ENCODE measurements at places on chromosomes 13 and 19. TPM values are rescaled to one million over a fixed set of nuclear protein-coding genes. Genes with fewer than 3 reads are reported as not detected.

- peak; percentile 47 for DNase-seq
Observed at GRCh38 chr19:13104360-13104847, 1.7 kb upstream of the LYL1 start.

DNA sequence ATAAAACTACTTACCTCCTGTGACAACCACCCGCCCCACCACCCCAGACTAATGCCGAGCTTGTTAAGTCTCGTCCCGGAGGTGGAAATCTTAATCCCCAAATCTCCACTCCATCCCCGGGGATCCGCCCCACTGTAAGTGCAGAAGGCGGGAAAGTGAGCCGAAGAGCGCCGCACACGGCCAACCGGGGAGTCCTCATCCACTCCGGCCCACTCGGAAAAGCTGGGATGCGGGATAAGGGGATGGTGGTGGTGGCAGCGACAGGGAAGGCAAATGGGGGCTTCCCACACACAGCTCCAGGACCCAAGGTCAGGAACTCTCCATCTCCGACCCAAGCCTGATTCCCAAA is 621 bp downstream of the FBL start:
- no peak for DNase-seq

DNA sequence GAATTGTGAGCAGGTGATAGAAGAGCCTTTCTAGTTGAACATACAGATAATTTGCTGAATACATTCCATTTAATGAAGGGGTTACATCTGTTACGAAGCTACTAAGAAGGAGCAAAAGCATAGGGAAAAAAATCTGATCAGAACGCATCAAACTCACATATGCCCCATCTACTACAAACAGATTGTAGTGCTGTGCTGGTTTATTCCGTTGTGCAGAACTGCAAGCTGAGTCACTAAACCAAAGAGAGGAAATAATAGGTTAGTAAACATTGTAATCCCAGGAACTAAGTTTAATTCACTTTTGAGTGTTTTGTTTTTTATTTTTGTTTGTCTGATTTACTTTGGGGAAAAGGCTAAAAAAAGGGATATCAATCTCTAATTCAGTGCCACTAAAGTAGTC is 136.3 kb downstream of the CDK8 start:
- DNase-seq, result no peak

- no peak for DNase-seq
Observed at GRCh38 chr13:41919741-41920487, 41.0 kb downstream of the VWA8 start.

- DNase-seq, result peak; percentile 26
Observed at GRCh38 chr19:1417681-1418495, 10.5 kb downstream of the DAZAP1 start.

DNA sequence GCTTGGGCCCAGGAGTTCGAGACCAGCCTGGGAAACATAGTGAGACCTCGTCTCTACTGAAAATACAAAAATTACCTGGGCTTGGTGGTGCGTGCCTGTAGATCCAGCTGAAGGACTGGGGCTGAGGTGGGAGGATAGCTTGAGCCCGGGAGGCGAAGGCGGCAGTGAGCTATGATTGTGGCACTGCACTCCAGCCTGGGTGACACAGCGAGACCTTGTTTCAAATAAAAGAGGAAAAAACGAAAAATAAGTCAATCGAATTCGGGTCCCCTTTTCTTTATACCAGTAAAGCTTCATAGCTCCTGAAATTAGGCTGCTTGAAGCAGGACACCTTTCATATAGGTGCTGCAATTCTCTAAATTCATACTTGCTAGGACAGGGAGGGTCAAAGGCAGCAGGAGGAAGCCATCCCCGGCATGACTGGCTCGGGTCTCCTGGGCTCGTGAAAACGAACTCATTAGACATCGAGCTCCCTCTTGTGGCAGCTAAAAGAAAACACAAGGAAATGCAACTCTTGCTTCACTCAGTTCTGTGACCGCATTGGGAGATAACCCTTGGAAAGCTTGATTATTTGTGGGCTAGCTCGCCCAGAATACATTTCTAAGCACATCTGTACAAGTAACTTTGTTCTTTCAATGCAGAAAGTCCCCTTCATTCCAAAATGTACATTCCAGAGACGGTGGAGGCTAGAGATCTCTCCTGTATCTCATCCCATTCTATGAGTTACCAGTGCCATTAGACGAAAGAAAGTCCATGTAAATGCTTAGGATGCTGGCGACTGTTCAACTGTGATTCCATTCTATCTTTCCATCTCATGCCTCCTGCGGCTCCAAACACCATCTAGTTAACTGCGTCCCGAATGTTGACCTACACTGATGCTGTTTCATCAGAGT is 16.8 kb downstream of the FPR2 start:
- peak; percentile 46 for DNase-seq

- DNase-seq, result no peak
Observed at GRCh38 chr19:14127929-14128509, 8.4 kb downstream of the ASF1B start.

DNA sequence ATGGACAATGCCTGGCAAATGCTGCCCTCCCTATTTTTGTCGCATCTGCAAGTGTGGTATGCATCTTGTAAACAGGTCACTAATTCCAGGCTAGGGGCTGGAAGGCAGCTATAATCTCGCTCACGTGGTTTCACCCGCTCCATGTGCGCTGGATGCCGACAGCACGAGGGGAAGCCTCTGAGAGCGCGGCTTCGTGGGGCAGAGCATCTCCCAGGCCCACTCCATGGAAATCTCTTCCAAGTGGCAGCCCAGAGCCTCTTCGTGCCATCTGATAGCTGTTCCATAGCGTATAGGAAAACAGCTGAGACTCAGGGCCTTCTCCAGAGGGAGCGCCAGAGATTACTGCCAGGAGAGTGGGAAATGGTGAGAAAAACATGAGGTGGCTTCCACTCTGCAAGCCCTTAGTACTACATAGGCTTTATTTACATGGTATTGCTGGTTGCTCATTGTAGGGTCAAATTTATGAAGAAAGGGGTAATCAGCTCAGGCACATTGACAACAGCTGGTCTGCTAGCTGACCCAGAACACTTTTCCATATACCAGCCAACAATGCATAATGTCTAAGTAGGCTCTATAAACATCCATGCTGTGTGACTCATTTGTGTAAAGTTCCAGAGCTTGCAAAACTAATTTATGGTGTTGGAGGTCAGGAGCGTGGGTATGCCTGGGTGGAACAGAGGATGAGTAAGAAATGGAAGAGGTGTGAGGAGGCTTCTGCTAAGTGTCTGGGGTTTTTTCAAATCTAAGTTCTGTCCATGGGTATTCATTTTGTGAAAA is 165.2 kb downstream of the SHISA2 start:
- no peak for DNase-seq

DNA sequence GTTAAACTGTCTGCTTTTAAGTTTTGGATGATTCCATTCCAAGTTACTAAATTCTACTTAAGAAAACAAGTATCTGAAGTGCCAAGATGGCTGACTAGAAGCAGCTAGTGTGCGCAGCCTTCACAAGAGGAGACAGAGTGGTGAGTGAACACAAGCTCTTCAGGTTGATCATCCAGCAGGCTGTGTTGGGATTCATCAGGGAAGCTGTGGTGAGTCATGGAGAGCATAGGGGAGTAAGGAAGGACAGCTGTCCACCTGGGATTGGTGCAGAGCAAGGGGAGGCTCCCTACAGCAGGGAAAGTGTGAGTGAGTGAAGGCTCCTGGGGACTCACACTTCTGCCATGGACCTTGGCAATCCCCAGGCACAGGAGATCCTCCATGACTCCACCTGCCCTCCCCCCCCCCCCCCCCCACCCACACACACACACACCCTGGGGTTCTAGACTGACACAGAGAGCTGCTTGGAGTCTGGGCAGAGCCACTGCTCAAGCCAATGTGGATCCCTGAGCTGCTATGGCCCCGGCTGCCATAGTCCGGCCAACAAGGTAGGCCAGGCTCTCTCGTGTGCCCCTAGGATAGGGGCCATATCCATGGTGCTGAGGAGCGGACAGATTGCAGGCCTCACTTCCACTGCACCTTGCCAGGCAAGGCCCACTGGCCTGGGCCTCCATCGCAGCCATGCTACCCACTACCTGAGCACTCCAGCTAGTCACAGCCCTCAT is 23.5 kb downstream of the SLC25A15 start:
- DNase-seq, result no peak

GRCh38 chr19:48896191-48896720 is 2.3 kb downstream of the TULP2 start:
- peak; percentile 66 for DNase-seq

GRCh38 chr13:112964971-112965492 is 4.0 kb upstream of the MCF2L start:
- DNase-seq, result no peak

DNA sequence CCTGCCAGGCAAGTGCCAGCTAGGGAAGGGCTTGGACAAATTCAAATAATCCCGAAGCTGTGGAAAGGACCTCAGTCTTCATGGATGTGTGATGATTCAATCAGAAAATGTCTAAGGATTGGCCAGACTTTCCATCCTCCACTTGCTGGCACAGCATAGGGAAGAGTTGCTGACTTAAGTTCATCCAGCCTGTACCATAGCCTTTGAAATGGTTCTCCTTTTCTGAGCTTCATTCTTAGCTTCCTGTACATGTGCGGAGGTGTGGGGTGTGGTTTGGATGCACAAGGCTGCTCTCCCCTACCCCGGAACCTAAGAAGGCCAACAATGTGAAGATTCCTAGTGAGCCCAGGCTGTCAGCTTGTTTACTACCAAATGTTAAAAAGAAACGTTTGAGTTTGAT is 959 bp upstream of the IGFL3 start:
- DNase-seq, result no peak

DNA sequence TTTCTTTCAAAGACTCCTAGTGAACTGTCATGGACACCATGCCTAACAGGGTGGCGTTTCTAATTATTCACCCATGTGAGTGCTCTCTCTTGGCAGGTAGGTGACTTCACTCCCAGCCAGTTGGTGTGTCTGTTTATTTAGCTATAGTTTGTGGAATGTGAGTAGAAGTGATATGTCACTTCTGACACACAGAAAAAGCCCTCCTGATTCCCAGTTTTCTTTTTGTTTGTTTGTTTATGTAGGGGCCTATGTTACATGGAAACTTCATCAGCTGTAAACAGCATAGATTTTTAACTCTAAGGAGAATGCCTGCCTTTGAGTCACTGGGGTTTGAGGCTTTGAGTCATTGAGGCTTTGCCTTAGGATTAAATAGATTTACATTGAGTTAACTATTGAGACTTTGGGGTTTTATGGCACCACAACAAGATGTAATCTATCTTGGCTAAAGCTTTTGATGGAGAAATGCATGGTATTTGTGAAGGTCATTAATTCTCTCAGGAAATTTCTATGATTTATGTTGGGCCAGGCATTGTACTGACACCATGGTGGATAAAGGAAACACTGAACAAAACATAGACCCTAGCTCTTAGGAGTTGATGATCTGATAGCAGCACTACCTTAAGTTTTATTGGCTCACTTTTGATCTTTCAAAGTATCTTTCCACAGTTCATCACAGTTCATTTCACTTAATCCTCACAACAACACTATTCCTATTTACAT is 45.3 kb downstream of the UFM1 start:
- no peak for DNase-seq

DNA sequence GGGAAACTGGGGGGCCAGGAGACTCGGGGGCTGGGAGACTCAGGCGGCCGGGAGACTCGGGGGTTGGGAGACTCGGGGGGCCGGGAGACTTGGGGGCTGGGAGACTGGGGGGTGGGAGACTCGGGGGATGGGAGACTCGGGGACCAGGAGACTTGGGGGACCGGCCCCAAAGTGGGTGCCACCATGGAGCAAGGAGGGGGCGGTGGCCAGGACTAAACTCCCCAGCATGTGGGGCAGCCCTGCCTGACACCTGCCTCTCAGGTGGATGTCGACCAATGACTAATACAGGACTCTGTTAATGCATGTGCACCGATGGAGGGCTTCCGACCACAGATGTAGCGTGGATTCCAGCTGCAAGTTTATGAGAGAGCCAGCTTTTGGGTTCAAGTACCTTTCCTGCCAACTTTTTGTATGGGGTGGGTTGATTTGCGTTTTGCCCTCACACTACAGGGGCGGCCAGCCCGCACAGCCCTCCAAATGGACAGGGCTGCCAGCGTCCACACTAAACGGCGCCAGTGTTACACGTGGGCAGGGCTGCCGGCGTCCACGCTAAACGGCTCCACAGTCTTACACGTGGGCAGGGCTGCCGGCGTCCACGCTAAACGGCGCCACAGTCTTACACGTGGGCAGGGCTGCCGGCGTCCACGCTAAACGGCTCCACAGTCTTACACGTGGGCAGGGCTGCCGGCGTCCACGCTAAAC is 62.2 kb downstream of the RASA3 start:
- no peak for DNase-seq

DNA sequence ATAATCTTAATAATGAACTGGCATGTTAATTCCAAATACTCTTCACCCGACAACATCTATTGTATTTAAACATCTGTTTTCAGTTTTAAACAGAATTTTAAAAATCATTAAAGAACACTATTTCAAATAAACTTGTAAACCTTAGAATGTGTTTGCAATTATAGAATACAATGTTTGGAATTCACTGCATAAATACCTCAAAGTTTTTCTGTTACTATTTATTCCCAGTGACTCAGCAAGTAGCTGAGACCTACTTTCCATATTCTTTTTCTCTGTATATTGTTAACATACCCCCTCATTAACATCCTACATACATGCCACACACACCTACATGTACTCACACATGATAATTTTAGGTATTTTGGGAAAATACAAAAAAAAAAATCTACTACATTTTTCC is 1134.3 kb downstream of the SLITRK1 start:
- no peak for DNase-seq

- no peak for DNase-seq
Observed at GRCh38 chr13:50676602-50677001, 166.9 kb downstream of the DLEU7 start.

- DNase-seq, result peak; percentile 92
Observed at GRCh38 chr19:47391510-47392223, 27.7 kb downstream of the MEIS3 start.

DNA sequence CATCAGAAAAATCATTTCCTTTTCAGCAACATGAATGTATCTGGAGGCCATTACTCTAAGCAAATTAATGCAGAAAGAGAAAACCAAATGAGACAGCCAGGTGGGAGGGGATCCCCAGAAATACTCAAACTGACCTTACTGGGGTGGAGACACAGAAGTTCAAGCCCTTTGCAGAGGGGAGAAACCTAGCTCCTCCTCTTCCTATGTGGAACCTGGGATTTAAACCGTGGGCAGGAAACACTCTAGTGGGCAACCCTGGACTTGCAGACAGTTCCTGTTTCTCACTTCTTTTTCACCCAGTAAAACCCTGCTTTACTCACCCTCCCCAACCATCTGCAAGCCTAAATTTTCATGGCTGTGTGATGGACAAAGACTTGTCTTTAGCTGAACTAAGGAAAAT is 61.3 kb downstream of the SLITRK6 start:
- no peak for DNase-seq

GRCh38 chr19:16284505-16284904 is 40.1 kb upstream of the KLF2 start:
- DNase-seq, result no peak

The PSMC4 gene
- 45.2 TPM for polyA plus RNA-seq

The BABAM1 gene
- polyA plus RNA-seq, result 71.1 TPM

The LDLR gene
- 41.2 TPM for polyA plus RNA-seq

The SMIM44 gene
- polyA plus RNA-seq, result not detected

The NLRP9 gene
- 0.05 TPM for polyA plus RNA-seq

The EBI3 gene
- polyA plus RNA-seq, result 0.87 TPM

The AKAP8L gene
- 167 TPM for polyA plus RNA-seq

The KLK8 gene
- not detected for polyA plus RNA-seq

The FPR2 gene
- polyA plus RNA-seq, result 0.14 TPM

The CILP2 gene
- polyA plus RNA-seq, result not detected

The CDX2 gene
- 6.9 TPM for polyA plus RNA-seq

The SYNE4 gene
- 7.3 TPM for polyA plus RNA-seq

Measured in pancreas (tissue), 10 donors.